ENCODE measurements at places on chromosomes 3 and 15.

DNA sequence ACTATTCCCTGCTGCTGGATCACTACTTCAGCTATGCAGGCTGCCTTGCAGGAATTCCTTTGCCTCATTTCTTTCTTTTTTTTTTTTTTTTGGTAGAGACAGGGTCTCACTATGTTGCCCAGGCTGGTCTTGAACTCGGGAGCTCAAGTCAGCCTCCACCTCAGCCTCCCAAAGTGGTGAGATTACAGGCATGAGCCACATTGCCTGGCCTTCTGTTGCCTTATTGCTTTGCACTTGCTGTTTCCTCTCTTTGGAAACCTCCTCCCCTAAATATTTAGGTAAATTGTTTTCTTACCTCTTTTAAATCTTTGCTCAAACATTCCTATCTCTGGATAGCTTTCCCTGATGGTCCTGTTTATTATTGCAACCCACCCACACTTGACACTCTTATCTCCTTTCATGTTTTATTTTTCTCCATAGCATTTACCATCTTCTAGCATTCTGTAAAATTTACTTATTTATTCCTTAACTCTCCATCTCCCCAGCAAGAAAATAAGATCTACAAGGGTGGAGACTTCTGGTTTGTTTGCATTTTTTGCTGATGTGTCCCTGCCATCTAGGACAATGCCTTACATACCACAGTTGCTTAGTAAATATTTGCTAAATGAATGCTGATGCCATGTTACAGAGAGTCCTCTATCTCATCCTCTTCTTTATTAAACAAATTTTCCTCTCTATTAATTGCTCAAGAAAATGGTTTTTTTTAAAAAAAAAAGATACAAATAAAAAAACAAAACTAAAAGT lies 134.8 kb downstream of the P2RY1 start:
- DNase-seq = no peak

- DNase-seq = no peak
These were observed 6.6 kb downstream of the VWA5B2 start for GRCh38 chr3:184236033-184236410.

DNA sequence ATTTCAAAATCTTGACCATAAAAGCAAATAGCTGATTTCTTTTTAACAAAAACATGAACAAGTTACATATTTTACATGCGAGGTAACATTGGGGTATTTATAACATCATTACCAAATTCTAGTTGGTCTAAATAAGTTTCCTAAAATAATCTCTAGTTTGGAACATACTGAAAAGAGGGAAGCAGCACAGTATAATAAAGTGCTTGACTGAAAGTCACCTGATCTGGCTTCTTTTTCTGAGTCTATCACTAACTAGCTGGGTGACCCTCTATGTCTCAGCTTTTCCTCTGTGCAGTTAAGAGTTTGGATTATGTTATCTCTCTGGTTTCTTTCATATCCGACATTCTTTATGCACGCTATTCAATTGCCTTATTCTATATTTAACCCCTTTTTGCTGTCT lies 19.8 kb upstream of the CNTN4 start:
- no peak for DNase-seq

DNA sequence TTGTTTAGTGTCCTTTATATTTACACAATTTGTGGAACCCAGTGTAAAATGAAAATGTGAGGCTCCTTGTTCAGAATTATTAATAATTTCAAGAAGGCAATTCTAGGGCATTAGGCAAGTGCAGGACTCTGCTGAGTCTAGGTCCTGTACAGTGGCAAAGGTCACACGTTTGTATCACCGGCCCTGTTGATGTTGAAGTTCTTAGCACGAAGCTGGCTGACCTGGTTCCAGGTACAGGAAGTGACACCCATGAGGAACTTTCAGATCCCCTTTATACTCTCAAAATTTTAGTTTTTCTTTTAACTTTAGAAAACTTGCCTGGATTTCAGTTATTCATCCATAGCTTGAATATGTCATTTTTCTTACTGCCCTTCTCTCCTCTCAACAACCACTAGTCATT lies 349.4 kb downstream of the CNTN6 start:
- DNase-seq = no peak

DNA sequence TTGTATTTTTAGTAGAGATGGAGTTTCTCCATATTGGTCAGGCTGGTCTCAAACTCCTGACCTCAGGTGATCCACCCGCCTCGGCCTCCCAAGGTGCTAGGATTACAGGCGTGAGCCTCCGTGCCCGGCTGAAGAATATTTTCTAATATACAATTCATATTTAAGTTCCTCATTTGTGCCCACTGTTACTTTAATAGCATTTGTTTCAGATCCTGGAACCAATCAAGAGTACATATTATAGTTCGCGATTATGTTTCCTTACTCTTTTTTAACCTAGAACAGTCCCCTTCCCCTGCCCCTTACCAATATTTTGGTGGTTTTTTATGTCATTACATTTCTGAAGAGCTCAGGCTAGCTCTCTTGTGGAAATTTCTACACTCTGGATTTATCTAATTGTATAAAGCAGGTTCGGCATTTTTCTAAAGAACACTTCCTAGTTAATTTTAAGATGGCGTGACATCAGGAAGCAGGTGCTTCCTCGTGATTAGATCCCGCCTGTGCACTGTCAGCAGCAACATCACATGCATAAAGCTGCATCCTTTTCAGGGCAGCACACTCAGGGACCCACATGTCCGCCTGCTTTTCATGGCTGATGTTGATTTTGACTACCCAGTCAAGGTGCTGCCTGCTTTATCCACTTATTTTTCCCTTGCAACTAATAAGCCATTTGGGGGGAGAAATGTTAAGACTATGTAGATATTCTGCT lies 88.7 kb upstream of the EPHB3 start:
- no peak for DNase-seq

- no peak for DNase-seq
These were observed 5.2 kb downstream of the WNT5A start for GRCh38 chr3:55481744-55482495.

GRCh38 chr3:122377975-122378374 lies 5.1 kb downstream of the MIX23 start:
- no peak for DNase-seq

DNA sequence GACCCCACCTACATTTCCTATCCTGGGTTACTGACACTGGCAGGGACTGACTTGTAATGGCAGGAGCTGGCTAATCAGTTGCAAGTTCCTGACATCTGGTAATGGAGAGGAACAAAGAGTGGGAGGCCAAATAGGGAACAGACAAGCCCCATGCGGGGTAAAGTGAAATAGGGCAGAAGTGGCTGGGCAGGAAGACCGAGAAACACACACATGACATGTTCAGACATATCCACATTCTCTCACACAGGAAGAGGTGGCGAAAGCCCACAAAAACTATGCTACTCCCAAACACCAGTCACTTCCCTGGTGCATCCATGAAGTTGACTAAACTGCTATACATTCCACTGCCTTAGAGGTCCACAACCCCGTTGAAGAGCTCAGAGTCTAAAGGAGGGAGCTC lies 394.1 kb upstream of the TBL1XR1 start:
- DNase-seq = no peak

DNA sequence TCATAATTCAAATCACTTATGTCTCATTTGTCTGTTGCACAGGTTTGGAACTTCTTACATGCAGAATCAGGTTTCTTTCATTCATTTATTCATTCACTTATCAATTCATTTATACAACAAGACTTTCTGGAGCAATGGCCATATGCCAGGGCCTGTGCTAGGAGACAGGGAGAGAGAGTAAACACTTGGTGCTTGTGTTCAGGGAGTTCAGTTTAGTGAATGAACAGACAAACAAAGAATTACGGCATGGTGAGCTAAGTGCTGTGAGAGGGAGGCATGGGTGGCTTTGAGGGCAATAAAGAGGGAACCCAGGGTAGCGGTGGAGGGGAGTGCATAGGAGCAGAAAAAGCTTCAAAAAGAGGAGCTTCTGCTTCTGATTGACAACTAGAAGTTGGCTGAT lies 8.5 kb upstream of the IREB2 start:
- DNase-seq = no peak

DNA sequence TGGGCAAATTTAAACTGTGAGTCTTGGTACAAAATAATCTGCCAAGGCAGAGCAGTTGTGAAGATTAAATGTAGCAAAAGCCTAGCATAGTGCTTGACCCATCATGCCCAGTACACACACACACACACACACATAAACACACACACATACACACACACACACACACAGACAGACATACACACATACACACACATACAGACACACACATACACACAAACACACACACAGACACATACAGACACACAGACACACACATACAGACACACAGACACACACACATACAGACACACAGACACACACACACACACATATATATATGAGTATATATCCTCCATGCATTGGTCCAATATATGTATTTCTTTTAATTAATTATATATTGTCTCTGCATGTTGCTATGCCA lies 328.8 kb upstream of the DNAJC19 start:
- no peak for DNase-seq

- no peak for DNase-seq
These were observed 520.4 kb downstream of the FOXP1 start for GRCh38 chr3:71062952-71063772.

- DNase-seq = no peak
These were observed 208.4 kb downstream of the TNIK start for GRCh38 chr3:171251835-171252234.

GRCh38 chr15:57134851-57135250 lies 216.4 kb downstream of the TCF12 start:
- no peak for DNase-seq

DNA sequence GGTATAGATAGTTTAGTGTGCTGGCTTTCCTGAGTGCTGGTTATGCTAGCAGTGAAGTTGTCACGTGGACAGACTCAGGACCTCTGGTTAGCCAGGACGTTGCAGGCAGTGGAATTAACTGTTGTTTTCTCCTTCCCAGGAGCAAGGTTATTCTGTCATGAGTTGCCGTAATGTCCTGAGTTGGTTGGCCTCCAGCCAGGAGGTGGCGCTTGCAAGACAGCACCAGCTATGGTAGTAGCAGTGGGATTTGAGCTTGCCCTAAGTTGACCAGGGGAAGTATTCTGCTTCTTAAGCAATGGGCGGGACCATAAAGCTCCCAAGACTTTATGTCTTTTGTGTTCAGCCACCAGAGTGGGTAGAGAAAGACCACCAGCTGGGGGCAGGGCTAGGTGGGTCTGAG lies 240.7 kb upstream of the DNAJC19 start:
- no peak for DNase-seq

DNA sequence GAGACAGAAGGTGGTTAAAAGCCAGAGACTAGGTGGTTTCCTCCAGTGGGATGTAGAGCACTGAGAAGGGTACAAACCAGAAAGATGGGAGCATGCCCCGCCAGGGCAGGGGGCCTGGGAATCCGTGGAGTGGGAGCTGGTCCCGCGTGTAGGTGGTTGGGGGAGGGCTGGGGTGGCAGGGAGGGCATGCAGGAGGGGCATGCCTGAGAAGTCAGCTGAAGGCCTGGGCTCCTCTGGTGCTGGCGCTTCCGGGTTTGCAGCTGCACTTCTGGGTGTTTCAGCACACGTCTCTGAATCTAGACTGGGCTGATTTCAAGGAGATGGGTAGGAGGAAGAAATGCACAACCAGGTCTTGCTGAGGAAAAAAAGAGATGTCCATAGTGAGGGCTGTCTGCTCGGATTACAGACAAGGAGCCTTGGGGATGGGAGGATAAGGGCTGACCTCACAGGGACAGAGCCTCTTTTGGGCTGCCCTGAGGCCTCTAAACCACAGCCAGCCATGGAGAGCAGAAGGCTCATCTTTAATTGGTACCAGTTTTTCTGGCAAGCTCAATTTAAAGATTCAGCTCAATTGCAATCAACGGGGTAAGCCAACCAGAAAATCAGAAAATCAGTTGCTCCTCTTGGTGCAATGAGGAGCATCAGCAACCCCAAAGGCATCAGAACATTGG lies 151.9 kb downstream of the FAM43A start:
- no peak for DNase-seq

DNA sequence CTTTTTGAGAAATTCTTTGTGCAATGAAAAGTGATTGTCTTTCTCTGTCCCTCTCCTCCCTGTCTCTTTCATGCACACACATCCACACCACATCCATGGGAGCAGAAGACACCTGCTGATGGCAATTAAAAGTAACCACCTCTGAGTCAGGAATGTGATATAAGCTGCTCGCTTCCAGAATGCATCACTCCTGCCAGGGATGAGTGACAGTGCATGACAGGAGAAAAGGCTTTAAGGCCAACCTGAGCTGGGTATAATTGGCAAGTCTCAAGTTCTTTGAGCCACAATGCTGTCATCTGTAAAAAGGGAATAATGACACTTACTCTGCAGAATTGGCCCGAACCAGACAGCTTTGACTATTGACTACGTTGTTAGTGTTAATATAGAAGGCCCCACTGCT lies 59.6 kb downstream of the UBP1 start:
- DNase-seq = no peak

DNA sequence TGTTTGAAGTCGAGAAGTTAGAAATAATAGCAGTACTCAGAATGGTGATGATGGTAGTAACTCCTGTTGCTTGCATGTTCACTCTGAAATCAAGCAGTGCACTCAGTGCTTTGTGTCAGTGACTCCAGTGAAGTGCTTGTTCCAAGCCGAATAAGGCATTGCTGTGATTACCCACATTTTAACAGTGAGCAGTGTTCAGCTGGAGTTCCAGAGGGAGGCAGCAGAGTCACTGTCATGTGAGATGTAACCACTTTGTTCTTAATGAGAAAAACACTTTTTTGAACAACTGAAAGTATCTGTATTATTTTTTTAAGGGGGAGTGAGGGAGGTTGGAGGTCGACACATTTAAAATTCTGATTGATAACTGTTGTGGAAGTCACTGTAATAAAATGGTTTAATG lies 3.7 kb downstream of the MDFIC2 start:
- no peak for DNase-seq

DNA sequence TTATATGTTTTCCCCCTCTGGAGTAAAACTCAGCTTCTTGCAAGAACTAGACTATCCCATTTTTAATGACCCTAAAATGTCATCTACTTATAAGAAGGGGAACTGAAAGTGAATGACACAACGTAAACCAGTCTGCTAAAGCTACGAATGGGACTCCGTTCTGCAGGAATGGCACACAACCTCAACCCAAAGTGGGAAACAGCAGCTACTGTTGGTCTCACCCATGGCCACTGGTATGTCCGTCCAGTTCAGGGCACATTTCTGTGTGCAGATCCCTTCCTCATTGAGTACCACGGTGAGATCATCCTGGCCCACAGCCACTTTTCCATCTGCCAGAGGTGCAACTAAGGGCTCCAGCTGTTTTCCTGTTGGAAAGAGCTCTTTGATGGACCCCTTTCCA lies 23.8 kb downstream of the VPS39 start:
- no peak for DNase-seq

GRCh38 chr3:24810881-24811280 lies 316.2 kb upstream of the THRB start:
- no peak for DNase-seq

GRCh38 chr3:131591394-131592014 lies 88.7 kb upstream of the MRPL3 start:
- no peak for DNase-seq

GRCh38 chr15:58988006-58988785 lies 733 bp downstream of the RNF111 start:
- peak; percentile 44 for DNase-seq

GRCh38 chr3:36707623-36708409 lies 56.5 kb downstream of the DCLK3 start:
- DNase-seq = no peak

DNA sequence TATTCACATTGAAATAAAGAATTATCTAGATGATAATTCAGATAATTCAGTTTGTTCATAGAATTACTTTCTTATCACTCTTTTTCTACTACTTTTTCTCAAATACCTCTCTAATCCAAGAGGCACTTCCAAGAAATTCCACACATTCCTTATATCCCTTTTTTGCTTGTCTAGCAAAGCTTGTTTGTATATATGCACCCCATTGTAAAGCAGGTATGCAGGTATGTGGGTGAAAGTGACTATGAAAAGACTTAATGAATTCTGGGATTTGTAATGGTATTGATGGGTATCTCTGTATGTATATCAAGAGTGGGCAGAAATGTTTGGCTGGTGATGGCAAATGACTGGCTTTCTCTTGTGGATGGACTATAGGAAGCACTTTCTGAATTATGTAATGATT lies 94.1 kb upstream of the FGF7 start:
- DNase-seq = no peak

Data from stimulated activated CD8-positive, alpha-beta memory T cell treated with anti-CD3 and anti-CD28 coated beads, Interleukin-2, amount 100 ng/mL, for 48 hours (primary cell).